ENCODE measurements at places on chromosomes 11 and 22.

DNA sequence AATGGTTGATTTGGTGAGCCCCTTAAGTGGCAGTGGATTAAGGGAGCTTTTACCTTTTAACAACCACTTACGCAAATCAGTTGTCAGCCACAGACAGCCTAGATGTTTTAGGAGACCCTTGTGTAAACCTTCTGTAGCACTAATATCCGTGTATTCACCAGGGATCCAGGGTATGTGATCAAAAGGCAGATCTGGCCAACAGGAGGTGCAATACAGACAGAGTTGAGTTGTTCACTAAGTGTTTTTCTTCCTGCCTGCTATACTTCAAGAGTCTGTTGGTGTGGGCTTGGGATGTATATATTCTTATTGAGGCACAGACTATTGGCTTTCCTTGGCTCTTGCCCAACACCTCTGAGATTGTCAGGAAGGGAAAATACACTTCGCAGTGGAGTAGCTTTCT is 175.1 kb downstream of the FAT3 start:
- no peak for DNase-seq

DNA sequence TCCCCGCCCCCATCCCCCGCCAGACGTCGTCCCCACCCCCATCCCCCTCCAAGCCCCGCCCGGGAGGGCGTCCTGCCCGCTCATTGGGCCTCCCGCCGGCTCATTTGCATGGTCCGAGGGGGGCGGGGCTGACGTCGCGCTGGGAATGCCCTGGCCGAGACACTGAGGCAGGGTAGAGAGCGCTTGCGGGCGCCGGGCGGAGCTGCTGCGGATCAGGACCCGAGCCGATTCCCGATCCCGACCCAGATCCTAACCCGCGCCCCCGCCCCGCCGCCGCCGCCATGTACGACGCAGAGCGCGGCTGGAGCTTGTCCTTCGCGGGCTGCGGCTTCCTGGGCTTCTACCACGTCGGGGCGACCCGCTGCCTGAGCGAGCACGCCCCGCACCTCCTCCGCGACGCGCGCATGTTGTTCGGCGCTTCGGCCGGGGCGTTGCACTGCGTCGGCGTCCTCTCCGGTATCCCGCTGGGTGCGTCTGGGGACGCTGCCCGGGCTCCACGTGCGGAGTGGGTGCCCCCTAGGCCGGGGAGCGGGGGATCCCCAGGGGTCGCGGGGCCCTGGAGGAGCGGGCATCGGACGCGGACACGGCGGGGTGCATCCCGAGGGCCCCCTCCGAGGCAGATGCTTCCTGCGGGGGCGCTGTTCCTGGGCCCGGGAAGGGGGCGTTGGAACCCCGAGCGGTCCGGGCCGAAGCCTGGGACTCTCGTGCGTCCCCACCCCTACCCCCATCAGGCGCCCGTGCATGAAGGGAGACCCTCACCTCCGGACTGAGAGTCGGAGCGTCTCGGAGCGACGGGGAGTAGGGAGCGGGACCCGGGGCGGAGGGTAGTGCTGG is at the start of gene PNPLA3:
PNPLA3 (plus strand) TSS at position 175 of the 834 bp plus-strand sequence; CDS start at position 282, 107 bp downstream.
- peak; percentile 87 for DNase-seq

DNA sequence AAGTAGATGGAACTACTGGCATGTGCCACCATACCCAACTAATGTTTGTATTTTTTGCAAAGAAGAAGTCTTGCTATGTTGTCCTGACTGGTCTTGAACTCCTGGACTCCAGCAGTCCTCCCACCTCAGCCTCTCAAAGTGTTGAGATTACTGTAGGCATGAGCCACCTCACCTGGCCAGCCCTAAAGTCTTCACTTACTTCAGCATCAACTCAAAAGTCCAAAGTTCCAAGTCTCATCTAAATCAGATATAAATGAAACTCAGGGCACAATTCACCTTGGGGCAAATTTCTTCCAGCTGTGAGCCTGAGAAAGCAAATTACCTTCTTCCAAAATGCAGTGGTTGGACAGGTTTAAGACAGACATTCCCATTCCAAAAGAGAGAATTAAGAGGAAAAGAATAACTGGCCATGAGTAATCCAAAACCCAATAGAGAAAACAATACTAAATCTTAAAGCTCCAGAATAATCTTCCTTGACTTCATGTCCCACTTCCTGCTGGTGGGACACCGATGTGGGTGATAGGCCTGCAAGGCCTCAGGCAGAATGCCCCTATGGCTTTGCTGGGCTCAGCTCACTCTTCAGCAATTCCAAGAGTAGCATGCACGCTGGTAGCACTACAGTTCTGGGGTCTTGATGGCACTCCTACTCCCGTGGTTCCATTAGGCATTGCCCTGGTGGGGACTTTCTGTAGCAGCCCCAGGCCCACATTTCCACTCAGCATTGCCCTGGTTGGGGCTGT is 50.3 kb downstream of the TUG1 start:
- no peak for DNase-seq

GRCh38 chr22:22425356-22425755 is 83.2 kb downstream of the ZNF280B start:
- DNase-seq: no peak

GRCh38 chr11:72752088-72752914 is at the start of gene ARAP1:
ARAP1 (minus strand) TSS chr11:72752408; CDS start chr11:72727128, 25,280 bp downstream.
- peak; percentile 88 for DNase-seq

DNA sequence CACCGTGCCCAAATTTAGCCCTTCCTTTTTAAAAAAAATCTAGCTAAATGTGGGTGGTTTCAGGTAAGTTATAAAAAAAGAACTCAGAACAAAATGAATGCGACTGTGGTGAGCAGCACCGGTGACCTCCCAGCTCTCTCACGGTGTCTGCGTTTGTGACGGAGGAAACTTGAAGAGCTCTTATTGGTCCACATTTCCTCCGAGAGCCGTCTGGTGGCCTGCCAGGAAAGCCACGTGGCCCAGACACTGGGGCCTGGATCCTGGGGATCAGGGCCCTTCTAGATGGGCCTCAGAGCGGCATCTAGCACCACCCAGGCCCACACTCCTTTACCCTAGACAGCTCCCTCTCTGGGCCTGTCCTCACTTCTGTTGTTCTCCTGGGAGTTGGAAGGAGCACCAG is 39.5 kb downstream of the B3GAT1 start:
- no peak for DNase-seq

DNA sequence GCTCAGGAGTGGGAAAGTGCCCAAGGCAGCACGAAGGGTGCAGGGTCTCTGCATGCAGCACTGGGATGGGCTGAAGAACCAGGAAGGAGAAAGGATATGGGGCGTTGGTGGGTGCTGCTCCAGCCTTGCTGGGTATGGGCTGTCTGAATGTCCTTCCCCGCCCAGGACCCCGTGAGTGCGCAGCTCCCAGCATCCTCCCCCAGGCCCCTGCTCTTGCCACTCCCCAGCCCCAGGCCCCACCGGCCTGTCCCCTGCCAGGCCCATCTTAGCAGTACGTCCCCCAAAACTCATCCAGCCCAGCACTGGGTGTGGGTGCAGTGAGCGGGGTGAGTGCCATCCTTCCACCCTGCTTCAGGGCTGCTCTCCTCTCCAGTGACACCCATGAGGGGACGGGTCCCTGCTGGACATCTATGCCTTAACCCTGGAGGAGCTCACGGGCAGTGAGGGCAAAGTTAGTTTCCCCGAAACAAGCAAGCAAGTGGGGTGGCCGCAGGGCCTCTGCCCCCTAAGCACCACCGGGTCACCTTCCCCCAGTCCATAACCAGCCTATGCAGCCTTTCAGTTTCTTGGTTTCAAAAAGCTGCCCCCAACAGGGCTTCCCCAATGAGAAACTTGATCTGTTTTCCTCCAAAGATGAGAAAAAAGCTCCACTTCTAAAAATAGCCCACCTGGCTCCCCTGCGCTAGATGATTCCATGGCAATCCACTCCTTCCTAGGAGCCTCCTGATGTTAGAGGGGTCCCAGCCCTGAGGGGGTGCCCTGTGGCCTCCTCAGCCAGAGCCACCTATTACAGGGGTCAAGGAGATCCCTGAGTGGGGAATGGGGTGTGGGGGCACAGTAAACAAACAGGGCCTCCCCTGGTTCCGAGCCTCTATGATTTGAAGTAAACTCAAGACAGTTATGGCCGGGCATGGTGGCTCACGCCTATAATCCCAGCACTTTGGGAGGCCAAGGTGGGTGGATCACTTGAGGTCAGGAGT is 103.8 kb downstream of the MORC2 start:
- no peak for DNase-seq

GRCh38 chr11:44608991-44609782 is 43.7 kb downstream of the CD82 start:
- no peak for DNase-seq

DNA sequence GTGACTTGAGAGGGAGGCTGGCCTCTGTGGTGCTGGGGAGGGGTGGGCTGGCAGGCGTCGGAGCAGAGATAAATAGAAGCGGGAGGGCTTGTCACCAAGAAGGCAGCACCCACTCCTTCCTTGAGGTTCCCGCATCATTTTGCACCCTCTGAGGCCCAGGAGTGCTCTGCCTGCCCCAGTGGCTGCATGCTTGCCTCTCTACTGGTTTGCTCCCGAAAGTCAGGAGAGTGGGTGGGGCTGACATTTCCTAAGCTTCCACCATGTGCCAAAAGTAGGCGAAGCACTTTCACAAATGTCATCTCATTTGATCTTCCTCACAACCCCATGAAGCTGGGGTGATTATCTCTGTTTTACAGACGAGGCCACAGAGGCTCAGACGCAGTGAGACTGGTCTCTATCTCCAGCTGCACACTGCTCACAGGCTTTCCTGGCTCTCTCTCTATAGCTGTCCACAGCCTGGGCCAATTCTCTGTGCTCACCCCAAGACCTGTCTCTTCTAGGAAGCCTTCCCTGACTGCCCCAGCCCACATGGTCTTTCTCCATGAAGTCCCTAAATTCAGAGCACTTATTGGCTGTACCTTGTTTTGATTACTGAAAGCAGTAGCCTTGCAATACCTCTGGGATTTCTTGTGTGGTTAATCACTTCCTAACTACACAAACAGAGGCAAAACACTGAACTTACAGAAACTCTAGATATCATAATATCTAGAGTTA is 2.6 kb upstream of the UCP3 start:
- no peak for DNase-seq

DNA sequence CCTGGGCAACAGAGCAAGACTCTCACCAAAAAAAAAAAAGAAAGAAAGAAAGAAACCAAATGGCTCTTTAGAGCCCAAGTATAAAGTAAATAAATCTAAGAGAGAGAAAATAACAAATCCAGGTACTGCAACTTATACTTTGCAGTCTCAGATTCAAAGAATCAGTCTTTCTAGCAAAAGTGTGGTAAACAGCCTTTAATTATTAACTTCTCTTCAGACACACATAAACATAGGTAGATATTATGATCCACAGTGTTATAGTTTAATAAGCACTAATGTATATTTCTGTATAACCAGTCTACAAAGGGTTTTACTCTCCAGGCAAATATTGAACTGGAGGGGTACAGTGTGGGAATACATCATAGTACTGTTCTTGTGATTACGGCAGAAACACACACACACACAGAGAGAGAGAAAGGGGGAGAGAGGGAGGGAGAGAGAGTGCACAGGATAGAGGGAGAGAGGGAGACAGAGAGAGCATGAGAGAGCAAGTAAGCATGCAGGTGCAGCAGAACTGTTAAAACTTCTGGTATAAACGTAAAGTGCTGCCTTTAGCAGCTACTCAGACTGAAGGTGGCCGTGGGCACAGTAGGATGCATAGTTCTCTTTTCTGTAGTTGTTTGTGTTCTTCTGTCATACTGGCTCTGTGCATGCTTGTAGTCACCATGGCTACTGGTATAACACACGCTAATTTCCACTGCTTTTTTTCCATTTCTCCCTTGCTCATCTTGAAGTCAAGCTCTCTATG is 32.3 kb downstream of the MTMR2 start:
- DNase-seq: no peak

GRCh38 chr11:24661331-24661730 is 164.5 kb downstream of the LUZP2 start:
- no peak for DNase-seq

- DNase-seq: no peak
These were observed 2.7 kb downstream of the MB start for GRCh38 chr22:35614404-35614803.

GRCh38 chr11:121544956-121545355 is 92.2 kb upstream of the SORL1-AS1 start:
- no peak for DNase-seq

DNA sequence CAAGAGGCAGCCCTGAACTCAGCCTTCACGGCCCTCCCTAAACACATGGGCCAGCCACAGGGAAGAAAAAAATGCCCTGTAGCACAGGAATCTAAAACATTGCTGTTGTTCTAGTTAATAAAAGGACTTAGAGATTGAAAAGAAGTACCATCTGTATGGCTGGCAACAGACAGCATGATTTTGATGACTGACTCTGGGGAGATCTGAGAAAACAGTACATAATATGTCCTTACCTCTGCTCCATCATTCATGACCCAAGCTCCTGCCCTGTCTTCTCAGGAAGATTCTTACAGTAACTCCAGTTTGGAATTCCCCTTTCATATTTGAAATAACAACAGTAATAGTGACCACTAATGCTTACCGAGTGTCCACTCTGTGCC is 244.2 kb downstream of the ETS1 start:
- no peak for DNase-seq

GRCh38 chr22:26953012-26953883 is 295.9 kb downstream of the MIAT start:
- no peak for DNase-seq

DNA sequence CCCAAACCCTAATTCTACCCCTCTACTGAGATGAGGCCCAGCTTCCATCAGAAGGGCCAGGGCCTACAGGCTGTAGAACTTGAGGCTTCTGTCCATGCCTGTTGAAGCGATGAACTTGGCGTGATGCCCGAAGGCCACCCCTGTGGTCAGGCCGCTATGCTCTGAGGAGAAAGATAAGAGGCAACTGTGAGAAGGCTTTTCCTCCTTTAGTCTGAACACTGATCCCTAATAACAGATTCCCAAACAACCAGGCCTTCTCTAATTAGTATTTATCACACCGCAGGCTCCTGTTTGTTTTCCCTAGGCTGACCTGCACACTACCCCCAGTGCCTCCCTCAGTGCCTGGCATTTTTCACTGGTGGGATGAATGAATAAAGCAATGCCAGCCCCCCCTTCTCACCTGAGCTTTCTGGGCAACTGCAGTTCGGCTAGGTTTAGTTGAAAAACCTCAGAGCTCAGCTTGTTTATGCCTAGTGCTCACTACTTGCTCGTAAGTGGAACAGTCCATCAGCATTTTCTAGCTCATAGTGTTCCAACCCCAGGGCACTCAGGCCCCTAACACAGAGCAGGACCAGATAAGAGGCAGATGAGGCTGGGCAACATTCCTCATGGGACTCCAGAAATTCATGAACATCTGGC is 15.2 kb downstream of the PRPF19 start:
- no peak for DNase-seq

GRCh38 chr11:112942966-112943643 is 18.1 kb upstream of the NCAM1 start:
- DNase-seq: no peak

- DNase-seq: no peak
These were observed 58.2 kb downstream of the RBX1 start for GRCh38 chr22:41009222-41009948.

- DNase-seq: peak; percentile 49
These were observed 102.7 kb downstream of the FEZ1 start for GRCh38 chr11:125393331-125393730.

All from T47D (cell line).